NCI-H2107 (cell line): ENCODE measurements at places on chromosomes 7 and 10.

- no peak for DNase-seq
Measured at GRCh38 chr10:125151553-125152449, 8.6 kb downstream of the CTBP2 start.

- no peak for DNase-seq
Measured at GRCh38 chr7:90586091-90586490, 10.0 kb upstream of the CDK14 start.

GRCh38 chr7:130379532-130379920 lies 768 bp upstream of the CPA1 start:
- DNase-seq = no peak

GRCh38 chr7:119175911-119176627 lies 951.6 kb downstream of the ANKRD7 start:
- DNase-seq = no peak

- no peak for DNase-seq
Measured at GRCh38 chr10:55979203-55979602, 381.9 kb downstream of the ZWINT start.

GRCh38 chr10:77806511-77807157 lies 119.9 kb downstream of the DLG5 start:
- DNase-seq = no peak

- DNase-seq = peak; percentile 22
Measured at GRCh38 chr7:159030490-159031134, 114.1 kb downstream of the VIPR2 start.

- no peak for DNase-seq
Measured at GRCh38 chr10:119495021-119495505, 47.5 kb downstream of the RGS10 start.

GRCh38 chr10:129853562-129853903 lies 110.5 kb downstream of the EBF3 start:
- DNase-seq = no peak

GRCh38 chr7:143437578-143437977 lies 5.7 kb upstream of the TAS2R60 start:
- DNase-seq = no peak

DNA sequence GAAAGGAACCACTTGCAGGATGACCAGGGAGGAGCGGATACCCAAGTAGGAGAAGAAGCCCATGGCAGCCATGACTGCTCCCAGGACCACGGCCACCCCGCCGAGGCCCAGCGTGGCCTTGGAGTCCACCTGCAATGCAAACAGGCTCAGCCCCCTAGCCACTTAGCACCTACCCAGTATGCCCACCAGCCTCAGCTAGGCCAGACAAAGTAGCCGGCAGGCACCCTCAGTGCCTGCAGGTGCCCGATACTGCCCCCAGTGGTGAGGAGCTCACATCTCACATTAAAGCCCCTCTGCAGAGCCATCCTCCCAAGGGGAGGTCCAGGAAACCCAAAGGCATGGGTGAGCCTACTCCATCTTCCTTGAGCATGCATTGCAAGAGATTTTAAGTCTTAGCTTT lies 6.6 kb downstream of the NPC1L1 start:
- no peak for DNase-seq

GRCh38 chr7:113891031-113891350 lies 27.8 kb downstream of the PPP1R3A start:
- DNase-seq = no peak

DNA sequence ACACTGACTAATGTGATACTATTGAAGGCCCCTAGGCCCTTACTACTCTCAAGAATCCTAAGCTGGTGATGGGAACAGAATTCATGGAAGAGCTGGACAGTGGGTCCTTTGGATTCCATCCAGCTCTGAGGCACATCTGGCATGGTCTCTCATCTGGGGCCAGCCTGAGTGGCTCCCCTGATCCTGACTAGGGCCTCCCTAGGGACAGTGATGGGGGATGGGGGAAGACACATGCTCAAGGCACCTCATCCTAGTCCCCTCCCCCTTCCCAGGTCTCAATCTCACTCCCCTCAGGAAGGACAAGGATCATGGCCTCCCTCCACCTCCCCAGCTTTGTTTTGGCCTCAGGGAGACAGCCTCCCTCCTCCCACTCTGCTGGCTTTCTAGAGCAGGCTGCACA lies 1.8 kb downstream of the KCNIP2 start:
- DNase-seq = no peak

GRCh38 chr10:110724116-110724921 lies 80.2 kb downstream of the RBM20 start:
- no peak for DNase-seq

DNA sequence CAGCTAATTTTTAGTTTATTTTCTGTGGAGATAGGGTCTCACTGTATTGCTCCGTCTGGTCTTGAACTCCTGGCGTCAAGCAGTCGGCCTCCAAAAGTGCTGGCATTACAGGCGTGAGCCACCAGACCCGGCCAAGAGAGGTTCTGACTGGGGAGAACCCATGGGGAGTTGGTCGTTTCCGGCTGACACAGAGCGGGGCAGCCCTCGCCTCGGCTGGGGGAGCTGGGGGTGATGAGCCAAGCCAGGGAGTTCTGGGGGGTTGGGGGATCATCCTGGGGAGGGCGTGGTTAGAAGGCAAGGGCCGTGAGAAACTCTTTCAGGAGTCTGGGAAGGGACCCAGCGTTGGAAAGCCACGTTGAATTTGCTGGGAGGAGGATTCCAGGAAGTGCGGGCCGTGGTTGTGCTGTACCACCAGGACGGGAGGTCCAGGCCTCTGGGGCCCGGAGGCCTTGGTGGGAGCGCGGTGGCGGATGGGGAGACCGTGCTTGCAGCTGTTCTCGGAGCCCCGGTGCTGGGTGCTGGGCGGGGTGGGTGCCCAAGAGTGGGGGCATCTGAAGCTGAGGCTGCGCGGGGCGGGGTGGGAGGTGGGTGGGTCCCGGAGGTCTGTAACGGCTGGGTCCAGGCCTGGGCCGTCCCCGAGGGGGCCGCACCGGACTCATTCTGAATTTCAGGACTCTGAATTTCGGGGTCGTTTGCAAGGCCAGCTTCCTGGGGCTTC lies 8.4 kb upstream of the ZNF853 start:
- no peak for DNase-seq

DNA sequence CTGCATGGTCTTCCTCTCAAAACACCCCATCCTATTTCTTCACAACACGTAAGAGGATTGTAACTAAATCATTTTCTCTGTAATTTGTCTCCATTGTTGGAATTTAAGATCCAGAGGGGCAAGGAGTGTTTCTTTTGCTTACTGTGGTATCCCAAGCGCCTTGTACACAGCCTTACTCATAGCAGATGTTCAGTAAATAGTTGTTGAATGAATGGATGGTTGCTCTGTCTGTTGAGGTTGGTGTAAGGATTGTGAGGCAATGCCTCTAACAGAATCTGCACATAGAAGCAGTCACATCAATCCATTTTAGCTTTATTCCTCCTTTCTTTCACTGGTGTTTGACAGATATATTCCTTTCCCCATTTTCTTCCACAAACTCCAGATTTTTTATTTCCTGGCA lies 90.1 kb downstream of the ZNF365 start:
- no peak for DNase-seq

DNA sequence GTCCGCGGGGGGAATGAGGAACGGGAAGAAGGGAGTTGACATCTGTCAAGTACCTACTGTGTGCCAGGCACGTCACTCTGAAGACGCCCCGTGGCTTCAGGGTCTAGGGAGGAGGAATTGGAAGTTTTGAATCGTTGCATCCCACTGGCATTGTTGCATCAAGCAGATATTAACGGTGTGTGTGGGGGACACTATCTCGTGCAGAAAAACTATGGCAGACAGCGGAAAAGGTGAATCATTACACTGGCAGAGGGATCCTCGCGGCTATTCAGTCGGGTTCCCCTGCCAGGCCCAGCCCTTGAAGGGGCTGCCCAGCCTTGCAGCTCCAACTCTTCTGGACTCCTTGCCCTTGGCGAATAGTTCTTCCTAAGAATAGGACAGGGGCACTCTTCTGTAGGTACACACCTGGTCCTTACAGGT lies 1.0 kb upstream of the KIAA1549 start:
- no peak for DNase-seq

GRCh38 chr7:140876519-140877248 lies 48.0 kb downstream of the BRAF start:
- DNase-seq = no peak

GRCh38 chr7:42461537-42461936 lies 224.5 kb upstream of the GLI3 start:
- no peak for DNase-seq

- DNase-seq = no peak
Measured at GRCh38 chr7:16889305-16889704, 7.5 kb upstream of the AGR3 start.

GRCh38 chr10:71393841-71394475 lies 2.8 kb upstream of the CDH23 start:
- DNase-seq = no peak

DNA sequence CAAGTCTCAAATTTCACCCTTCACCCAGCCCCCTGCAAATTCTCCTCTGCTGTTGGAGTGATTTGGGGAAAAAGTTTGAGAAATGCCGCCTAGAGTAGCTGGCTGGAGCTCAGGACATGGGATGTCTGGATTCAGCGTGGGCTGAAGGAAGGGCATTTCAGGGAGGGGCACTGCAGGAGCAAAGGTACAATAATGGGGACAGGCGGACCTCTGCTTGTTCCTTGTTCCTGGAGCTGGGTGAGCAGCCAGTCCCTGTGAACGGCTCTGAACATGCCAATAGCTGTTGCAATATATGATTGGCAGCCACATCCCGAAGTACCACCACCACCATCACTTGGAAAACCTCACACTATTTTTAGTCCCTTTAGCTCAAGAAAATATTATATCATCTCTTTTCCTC lies 23.4 kb downstream of the ADRA2A start:
- no peak for DNase-seq

GRCh38 chr10:34544400-34544799 lies 270.7 kb downstream of the PARD3 start:
- DNase-seq = no peak

- no peak for DNase-seq
Measured at GRCh38 chr7:79361214-79361613, 92.3 kb downstream of the MAGI2 start.

GRCh38 chr10:71040846-71041605 lies 152.7 kb upstream of the PCBD1 start:
- DNase-seq = no peak

- DNase-seq = no peak
Measured at GRCh38 chr10:45023426-45023825, 22.7 kb downstream of the ZNF22 start.

GRCh38 chr10:71081229-71081560 lies 131.2 kb upstream of the UNC5B start:
- no peak for DNase-seq

- no peak for DNase-seq
Measured at GRCh38 chr7:134724606-134725005, 54.8 kb upstream of the CALD1 start.

DNA sequence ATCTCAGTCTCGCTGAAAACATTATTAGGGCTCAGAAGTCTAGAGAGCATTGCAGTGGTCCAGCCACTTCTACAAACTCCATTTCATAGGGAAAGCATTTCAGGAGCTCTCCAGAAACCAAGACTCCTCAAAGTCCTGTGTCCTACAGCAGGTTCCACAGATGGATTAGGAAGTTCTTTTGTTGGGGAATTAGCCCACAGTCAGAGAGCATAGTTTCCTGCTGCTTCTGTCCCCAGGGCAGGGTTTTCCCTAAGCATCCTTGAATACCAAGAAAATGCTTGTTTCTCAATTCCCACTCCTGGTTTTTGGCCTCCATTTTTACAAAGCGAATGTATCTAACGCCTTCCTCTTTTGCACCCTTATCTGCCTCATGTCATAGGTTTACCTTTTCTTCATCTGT lies 235.9 kb upstream of the PODXL start:
- no peak for DNase-seq

DNA sequence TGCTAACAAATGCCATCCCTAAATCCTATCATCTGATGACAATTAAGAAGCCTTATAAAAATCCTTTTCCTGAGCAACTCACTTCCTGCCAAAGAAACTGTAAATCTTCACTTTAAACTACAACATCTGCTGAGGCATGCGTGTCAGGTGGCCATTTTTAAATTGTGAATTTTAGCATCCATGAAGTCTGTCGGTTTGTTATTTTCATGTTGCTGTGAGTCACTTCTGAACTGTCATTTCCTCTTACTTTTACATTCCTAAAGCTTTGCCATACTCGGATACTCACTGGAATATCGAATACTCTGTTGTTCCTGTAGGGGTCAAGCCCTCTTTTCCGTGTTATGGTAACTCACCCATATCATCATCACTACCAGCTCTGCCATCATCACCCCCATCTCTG lies 34.3 kb upstream of the TMEM26 start:
- DNase-seq = no peak

DNA sequence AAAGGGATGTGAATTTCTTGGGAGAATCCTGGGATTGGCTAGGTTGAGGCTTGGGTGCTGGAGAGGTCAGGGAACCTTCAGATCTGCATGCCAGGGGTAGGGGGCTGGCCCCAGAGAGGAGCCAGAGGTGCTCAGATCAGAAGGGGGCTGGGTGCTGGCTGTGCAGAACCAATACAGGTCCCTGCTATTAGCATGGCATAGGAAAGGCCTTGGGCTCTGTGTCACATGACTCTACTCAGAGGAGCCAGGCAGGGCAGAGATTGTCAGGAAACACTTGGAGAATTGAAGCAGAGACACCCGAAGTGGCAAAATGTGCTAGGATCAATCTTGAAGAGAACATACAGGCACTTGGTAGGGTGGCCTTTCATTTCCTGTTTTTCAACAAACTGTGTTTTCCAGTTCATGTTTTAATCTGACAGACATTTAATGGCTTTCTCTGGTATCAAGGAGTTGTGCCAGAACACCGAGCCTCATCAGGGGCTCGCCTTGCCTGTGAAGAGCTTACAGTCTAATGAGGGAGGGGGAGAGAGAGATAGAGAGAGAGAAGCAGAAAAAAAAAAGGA lies 498.9 kb downstream of the RPS24 start:
- DNase-seq = no peak

DNA sequence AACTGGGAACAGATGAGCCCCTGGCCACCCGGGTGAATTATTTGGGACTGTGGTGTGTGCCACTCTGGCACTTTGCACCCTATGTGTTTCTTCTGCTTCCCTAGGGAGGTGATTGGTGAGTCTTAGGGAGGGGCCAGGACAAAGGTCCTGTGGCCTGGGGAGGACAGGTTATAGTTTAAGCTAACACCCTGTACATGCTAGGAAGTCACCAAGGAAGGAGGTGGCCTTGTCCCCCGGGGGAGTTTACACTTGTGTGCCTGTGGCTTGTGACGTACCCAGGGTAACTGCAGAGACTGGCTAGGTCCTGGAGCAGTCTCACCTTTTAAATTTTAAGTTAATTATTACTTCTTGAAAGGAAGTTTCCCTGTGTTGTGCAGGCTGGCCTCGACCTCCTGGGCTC lies 196.2 kb downstream of the BAMBI start:
- no peak for DNase-seq

GRCh38 chr7:1214516-1214915 lies 18.2 kb upstream of the UNCX start:
- no peak for DNase-seq
